ENCODE measurements at places on chromosomes 2 and 18.

DNA sequence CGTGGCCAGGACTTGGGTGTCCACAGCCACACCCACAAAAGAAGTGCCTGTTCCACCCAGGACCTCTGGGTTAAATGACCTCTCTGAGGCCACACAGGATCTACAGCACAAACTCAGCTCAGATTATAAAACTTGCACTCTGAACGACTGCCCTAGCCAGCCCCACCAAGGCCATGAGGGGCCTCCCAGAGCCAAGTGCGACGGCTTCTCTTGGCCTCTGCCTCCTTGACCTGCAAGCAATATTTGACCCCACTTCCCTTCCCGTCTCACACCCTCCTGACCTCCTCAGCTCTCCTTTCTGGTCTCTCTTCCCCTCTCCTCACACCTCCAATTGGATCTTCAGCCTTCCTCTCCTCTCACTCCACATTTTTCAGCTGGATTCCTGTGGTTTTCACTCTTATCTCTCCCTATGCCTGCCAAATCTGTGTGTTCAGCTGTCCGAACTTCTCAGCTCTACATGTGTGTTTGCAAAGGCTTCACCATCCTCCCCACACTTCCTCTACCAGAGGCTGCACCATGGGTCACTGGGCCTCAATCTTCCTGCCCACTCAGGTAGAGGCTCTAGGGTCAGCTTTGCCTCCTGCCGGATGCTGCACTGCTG, 25.3 kb upstream of the STEAP3 start:
- no peak for DNase-seq

- DNase-seq, result no peak
Observed at GRCh38 chr2:73823916-73824523, 4.7 kb upstream of the STAMBP start.

DNA sequence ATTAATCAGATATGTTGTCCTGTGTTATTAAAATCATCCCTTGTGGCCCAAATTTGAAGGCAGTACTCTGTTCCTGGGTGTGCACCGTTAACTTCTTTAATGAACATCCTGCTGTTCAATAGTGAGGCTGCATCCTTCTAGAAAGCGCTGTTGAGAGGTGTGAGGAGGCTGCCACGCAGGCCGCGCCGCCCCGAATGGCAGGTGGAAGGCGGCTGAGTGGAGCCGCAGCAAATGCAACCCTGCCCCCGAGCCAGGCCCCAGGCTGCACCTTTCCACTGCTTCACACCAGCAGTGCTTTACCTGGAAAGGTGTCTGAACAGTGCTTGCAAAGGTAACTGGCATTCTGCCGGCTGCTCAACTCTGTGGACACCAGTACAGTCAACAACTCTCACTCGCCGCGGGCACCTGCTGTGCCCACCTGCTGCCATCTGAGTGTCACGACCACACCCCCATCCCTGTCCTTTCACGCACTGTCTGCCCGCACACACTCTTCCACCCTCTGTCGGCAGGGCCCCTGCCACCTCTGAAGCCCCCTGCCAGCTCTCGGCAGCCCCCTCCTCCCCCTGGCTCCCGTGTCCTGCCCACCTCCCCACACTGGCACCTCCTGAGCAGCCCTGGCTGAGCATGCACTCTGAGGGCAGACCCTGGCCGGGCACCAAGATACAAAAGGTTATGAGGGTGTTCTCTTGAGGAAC, 70.9 kb downstream of the ODC1 start:
- DNase-seq, result no peak

- DNase-seq, result peak; percentile 82
Observed at GRCh38 chr2:45652090-45653031, 886 bp downstream of the PRKCE start.
